ENCODE measurements at places on chromosomes 3 and 15.

GRCh38 chr3:11705049-11705448, 61.3 kb upstream of the VGLL4 start:
- no peak for DNase-seq

DNA sequence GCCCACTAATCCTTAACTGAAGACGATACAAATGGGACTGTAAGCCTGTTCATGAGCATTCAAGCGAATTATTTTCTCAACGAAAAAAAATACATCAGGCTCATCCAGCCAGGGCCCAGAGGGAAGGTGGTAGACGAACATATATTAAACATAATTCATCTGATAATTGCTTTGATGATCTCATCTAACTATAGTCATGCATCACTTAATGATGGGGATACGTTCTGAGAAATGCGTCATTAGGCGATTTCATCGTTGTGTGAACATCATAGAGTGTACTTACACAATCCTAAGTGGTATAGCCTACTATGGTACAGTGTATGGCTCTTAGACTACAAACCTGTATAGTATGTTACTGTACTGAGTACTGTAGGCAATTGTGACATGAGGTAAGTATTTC, 10.0 kb upstream of the SPINK8 start:
- no peak for DNase-seq

GRCh38 chr3:123319760-123320159, 118.0 kb downstream of the SEC22A start:
- DNase-seq = no peak

- DNase-seq = no peak
Observed at GRCh38 chr15:61364871-61365270, 135.8 kb upstream of the RORA start.

DNA sequence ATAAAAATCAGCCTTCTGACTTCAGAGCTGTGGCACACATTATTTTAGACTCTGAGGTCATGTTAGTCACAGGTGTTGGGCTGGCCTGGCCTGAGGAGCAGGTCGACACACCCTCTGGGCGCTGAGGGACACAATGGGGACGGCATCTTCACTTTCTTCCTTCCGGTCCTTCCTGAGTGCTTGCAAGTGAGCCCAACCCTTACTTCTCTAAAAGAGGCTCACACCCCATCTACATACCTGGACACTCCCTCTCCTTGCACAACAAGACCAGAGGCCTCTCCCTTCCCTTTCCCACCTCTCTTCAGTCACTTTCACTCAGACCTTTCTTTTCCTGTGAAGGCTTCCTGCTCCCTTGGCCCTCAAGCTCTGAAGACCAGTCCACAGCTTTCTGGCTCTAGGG, 85.4 kb downstream of the XXYLT1 start:
- no peak for DNase-seq

GRCh38 chr15:49288391-49288790, 118.3 kb downstream of the GALK2 start:
- no peak for DNase-seq

- DNase-seq = no peak
Observed at GRCh38 chr3:126620738-126621137, 34.2 kb downstream of the TXNRD3 start.

DNA sequence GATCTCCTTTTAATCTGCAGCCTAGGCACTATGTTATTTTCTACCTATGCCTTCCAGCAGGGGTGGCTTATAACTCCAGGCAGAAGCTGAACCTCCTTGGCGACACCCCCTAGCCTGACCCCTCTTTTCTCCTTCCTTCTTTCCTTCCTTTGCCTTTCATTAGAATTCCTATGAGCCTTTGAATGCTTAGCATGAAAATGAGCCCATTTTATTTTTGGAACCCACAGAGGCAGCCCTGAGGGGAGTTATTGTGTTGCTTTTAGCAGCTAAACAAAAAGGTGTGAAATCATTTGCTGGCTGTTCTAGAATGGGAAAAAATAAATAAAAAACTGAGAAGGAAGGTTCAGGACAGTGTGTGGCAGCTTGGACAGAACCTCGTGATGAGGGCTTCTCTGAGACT, 164.6 kb upstream of the ICE2 start:
- no peak for DNase-seq

- DNase-seq = no peak
Observed at GRCh38 chr3:195570344-195570743, 13.4 kb downstream of the APOD start.

- peak; percentile 81 for DNase-seq
Observed at GRCh38 chr15:63093486-63094205, 28.0 kb upstream of the LACTB start.

- no peak for DNase-seq
Observed at GRCh38 chr3:52679199-52679538, 6.5 kb downstream of the PBRM1 start.

DNA sequence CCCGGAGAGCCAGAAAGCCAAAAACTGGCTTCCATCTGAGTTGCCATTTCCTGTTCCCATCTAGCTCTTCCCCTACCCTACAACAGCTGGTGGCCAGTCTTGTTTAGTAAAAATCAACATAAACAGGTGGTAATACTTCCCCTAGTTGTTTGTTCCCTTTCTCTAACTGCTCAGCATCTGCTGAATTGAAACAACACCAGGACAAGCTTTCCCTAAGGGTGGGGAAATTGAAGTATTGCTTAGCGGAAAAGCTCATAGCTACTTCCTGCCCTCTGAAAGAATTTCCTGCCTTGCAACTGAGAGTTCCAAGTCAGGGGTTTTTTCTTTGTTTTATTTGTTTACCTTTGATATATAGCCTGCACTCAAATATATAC, 66.8 kb downstream of the HMG20A start:
- DNase-seq = no peak

DNA sequence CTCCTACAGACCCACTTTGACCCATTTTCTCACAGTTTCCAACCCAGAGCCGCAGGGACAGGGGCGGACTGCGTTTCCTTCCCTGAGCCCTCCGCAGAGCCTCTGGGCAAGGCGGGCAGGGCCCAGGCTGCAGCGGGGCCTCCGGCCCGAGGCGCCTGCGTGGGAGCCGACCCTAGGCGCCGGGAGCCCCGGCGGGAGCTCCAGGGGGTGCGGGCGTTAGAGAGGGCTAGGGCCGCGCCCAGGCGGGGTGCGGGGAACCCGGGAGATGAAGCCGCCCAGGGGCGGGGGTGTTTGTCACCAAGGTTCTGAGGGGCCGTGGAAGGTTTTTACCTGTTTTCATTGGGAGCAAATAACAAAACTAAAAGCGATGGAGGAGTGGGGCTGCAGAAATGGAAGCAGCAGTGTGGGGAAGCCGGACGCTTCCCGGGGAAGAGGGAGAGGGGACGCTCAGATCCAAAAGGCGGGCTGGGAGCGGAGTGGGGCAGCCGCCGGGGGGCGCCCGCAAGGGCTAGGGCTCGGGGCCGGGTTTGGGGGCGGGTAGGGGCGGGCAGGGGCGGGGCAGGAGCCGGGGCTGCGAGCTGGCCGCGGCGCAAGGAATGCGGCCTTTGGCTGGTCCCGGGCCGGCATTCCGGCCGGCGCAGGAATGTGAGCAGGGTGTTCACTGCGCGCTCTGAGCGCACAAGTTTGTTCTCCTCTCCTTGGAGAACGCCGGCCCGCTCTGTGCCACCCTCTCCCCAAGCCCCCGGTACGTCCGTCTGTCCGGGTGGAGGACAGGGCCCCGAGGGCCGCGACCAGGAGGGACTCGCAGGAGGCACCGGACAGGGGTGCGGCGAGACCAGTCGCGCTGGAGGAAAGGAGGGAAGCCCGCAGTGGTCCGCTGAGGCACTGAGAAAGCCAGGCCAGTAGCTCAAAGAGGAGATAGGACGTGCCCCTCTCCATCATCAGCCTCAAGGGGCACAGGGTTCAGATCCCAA, 61.1 kb downstream of the AMOTL2 start:
- no peak for DNase-seq

DNA sequence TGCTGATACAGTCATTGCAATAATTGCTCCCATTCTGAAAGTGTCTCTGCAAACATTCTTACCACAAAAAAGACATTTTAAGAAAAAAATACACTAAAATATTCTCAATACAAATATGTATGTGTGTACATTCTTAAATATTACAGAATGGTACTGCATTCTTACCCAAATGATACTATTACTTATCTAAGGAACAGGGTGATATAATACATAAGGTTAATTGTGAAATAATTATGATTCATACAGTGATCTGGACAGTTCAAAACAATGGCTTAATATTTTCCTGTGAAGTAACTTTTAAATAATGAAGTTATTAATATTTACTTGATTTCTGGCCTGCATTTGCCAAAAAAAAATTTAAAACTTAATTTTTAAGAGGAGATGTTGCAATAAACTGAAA, 694.6 kb downstream of the TUSC7 start:
- DNase-seq = no peak

DNA sequence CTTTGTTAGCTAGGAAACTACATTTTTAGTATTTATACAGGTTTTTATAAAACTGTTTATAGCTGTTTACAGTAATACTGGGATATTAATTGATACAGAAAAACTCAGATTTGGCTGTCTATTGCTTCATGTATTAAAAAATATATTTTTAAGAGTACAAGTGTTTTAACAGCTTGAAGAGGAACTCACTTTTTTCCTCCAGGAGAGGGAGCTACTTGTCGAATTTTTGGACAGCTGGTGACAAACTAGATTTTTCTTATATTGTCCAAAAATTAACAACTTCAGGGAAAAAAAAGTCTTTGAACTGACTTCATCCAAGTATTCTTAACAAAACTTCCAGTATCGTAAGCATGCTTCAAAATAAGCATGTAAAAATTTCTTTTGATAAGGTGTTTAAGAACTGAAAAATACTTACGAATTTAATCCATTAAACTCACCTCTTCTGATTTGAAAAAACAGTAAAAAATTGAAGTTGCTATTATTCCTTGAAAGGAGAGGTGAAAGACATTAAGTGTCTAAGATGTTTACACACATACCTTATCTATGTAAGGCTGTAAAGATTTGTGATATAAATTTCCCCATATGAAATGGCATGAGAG, 4.0 kb downstream of the DIPK2A start:
- DNase-seq = peak; percentile 15

- DNase-seq = no peak
Observed at GRCh38 chr3:71388535-71389120, 194.9 kb downstream of the FOXP1 start.

DNA sequence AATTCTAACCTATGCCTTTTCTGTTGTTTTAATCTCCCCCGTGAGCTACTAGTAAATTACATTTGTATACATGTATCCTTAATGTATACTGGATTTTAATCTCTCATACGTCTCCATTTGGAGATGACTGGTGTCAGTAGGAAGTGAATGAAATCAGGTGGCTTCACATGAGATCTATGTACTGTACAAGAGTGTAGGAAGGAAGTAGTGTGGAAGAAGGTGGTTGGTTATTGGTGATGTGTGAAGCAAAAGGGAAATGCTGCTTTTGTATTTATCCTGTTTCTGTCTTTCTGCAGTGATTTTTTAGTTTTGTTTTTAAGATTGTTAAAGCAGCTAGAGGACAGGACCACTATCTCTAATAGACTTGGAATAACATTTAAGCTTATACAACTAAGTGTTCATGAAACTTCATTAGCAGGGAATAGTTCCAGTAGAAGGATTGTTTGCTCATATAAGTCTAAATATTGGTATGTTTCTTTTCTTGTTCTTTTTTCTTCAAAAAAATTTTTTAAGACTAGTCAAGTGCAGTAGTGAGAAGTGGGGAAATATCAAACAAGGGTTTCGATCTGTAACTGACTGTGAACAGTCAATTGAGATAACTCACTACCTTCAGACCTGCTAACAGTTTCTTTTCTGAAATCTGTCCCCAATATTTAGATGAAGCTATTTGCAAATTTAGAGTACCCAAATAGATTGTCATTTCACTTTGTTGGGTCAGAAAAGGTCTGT, 15.3 kb downstream of the SNX1 start:
- no peak for DNase-seq

DNA sequence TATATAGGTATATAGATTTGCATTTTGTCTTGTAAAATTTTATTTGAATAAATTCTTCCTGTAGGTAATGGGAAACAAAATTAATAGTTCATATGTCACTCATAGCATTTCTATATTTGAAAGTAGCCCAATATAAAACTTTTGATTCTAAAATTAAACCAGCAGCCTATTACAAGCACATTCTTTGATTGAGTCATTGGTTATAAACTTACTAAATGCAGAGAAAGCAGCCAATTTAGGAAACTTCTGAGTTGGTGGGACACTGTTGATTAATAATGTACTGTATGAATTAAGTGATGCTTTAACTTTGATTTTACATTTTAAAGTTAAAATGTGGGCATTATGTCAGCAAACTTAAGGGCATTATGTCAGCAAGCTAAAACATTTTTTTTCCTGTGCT, 34.5 kb downstream of the NR1D2 start:
- no peak for DNase-seq

GRCh38 chr3:172410702-172411477, 37.4 kb downstream of the GHSR start:
- DNase-seq = no peak
